Activated CD4-positive, alpha-beta T cell treated with anti-CD3 and anti-CD28 coated beads, Interleukin-2, Interleukin-6, amounts not matched to agents 100 ng/mL and 50 ng/mL, durations not matched to agents 16 hours and 8 hours (primary cell): ENCODE measurements at places on chromosomes 12 and 14.

- no peak for DNase-seq
Measured at GRCh38 chr12:24944601-24944975, 4.3 kb downstream of the BCAT1 start.

DNA sequence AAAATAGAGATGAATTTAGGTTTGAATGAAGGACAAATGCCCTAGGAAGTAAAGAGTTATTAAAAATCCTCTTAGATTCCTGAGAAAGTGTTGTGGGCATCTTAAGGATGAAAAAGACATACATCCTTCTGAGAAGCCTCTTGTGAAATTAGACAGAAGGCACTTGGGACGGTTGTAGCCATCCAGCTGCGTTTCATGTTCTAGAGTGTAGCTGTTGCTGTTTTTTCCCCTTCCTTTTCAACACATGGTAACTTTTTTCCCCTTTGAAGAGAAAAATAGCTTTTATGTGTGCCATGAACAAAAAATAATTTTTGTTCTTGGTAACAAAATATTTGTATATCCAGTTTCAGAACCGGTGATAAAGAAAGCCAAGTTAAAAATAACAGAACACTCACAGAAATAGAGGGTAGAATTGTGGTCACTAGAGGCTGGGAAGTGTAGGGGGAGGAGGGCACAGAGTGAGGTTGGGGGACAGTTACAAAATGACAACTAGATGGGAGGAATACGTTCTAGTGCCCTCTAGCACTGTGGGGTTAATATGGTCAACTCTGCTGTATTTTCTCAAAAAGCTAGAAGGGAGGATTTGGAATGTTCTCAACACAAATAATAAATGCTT is 58.4 kb downstream of the PTHLH start:
- no peak for DNase-seq

DNA sequence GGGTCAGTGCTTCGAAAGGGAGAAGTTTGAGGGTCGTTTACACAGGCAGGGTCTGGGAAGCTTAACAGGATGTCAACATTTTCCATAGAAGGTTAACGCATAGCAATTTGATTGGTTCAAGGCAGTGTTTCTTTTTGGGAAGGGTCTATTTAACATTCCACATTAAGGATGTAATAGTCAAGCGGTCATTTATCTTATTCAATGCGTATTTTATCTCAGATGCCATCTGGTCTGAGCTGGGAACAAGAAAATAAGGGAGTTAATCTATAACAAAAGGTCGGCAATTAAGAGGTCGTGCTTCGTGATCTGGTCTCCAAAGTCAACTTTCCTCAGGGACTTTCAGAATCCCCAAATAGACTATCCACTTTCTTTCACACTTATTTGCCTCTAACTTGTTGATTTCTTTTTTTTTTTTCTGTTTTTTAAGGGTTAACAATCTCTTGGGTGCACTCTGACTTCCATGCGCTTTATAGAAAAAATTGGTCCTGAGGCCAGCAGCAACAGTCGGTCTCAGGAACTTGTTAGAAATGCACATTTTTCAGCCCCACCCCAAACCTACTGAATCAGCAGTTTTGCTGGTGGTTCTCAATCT is 550 bp upstream of the RESF1 start:
- no peak for DNase-seq

DNA sequence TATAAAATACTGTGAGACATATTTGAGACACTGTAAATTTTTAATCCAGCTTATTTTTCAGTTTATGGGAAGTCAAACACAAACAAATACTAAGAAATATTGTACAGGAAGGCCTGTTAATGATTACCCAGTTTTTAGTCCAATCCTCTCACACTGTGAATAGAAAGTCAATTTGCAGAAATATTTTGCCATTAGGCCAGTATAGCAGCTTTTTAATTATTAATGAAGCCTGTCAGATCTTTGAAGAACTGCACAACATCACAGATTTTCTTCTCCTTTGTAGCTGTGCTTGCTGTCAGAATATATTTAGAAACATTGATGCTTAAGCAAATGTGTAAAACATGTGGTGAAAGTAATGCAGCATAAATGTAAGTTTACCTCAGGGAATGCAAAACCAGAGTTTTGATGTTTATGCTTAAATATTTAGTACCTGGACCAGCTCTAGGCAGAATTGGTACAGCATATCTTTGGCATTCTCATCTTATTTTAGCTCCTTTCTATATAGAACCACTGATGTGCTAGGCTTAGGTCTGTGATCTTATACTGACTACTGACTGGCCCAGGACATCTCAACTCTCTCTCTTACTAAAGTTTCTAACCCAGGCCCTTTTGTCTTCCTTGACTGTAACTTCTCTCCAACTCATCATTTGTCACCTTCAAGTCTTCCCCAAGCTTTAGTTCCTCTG is 230.8 kb upstream of the NAV3 start:
- no peak for DNase-seq

DNA sequence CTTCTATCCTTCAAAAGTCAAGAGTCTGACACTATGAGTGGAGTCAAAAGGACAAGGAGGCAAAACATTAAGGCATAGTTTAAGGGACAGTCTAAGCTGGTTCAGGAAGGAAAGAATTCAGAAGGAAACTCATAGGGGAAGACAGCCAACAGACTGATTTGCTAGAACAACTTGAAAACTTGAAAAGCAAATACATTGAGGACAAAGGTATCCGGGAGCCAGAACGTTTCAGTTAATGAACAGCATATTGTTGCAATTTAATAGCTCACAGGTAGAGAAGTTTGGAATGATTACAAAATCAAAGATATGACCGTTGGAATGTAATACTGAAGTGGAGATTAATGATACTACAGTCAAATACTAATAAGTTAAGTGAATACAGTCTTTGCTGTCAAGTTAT is 312.8 kb upstream of the RPL10L start:
- DNase-seq: no peak
